Esophagus squamous epithelium (tissue), 5 donors: ENCODE measurements at places on chromosomes 2 and 18. TPM values are rescaled to one million over a fixed set of nuclear protein-coding genes. Genes with fewer than 3 reads are reported as not detected.
A peak's percentile ranks its signal among the peaks of the same experiment; 100 is the strongest.

The CD8A gene
- total RNA-seq: 1.6 TPM

The TANC1 gene
- 29.4 TPM for total RNA-seq

- peaks cover 13% of the 10 kb centered on the region for H3K4me1 ChIP-seq
- no peak for DNase-seq
- H3K27me3 ChIP-seq: no peaks in the 10 kb centered on the region
- H3K4me3 ChIP-seq: peak overlapping the region; percentile 93
- peaks cover 38% of the 10 kb centered on the region for H3K36me3 ChIP-seq
- peak overlapping the region; percentile 87 for H3K27ac ChIP-seq
Observed at GRCh38 chr2:27051902-27052645, 606 bp downstream of the AGBL5 start.

DNA sequence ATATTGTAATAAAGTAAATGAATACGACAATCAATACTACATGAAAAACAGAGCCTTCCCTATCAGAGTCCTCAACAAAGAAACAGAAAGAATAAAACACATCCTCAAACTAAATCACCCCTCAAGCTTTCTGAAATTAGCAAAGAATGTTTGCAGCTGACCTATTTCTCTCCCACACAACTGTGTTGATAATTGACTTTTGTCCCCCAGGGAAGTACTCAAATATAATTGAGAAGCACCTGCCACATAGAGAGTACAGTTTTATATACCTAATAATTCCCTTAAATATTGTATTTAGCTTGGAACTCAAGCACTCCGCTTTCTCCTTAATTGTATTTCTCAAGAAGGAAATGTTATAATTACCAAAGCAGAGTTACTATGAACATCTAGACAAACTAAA, 12.6 kb downstream of the CACNB4 start:
- DNase-seq: no peak
- H3K27me3 ChIP-seq: no peaks in the 10 kb centered on the region
- H3K4me3 ChIP-seq: no peak overlapping the region
- H3K36me3 ChIP-seq: no peaks in the 10 kb centered on the region

GRCh38 chr2:224776795-224777558, 60.8 kb upstream of the CCDC195 start:
- no peaks in the 10 kb centered on the region for H3K4me1 ChIP-seq
- DNase-seq: no peak
- peaks cover 32% of the 10 kb centered on the region for H3K36me3 ChIP-seq
- H3K27me3 ChIP-seq: no peaks in the 10 kb centered on the region
- peak overlapping the region; percentile 79 for H3K27ac ChIP-seq
